AG20443 (cell line): ENCODE measurements at places on chromosomes 7 and 10.

DNA sequence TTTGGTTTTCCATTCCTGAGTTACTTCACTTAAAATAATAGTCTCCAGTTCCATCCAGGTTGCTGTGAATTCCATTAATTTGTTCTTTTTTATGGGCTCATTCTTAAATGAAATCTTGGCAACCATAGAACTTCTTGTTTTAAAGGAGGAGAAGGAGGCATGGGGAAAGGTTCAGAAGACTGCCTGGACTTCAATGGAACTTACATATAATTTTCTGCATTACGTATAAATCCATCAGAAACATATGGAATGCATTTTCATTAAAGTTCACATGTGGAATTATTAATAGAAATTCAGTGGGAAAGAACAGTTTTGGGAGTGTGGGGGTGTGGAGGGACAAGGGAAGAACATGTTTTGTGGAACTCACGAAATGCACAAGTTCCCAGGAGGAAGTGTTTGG lies 176.6 kb upstream of the PRKCQ start:
- no peak for DNase-seq

GRCh38 chr7:80218723-80219122 lies 84.1 kb downstream of the GNAI1 start:
- DNase-seq, result peak; percentile 32

DNA sequence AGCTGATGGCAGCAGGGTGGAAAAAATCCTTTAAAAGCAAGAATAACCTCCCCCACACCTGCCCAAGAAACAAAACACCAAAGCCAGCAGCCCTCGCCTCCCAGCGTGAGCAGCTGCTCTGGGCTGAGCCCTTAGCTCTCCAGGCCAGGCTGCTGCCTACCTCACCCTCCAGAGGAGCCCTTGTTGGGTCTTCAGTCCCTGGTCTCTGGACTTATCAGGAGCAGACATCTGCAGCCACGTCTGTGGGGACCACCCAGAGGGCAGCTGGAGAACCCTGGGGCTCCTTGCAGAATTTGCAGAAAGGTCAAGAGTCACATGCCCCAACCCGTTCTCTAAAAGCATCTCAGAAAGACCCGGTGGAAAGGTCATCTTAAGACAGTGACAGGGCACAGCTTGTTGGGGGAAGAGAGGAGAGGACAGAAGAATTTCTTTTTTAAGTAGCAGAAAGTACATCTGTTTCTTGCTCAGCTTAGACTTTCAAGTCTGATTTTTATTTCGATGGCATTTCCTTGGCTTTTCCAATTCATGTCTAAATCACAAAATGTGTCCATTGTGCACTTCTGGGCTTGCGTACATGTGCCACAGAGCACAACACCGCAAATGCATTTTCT lies 425.7 kb upstream of the NFE2L3 start:
- no peak for DNase-seq

- DNase-seq, result peak; percentile 45
Observed at GRCh38 chr10:117946525-117947070, 100.1 kb downstream of the RAB11FIP2 start.

DNA sequence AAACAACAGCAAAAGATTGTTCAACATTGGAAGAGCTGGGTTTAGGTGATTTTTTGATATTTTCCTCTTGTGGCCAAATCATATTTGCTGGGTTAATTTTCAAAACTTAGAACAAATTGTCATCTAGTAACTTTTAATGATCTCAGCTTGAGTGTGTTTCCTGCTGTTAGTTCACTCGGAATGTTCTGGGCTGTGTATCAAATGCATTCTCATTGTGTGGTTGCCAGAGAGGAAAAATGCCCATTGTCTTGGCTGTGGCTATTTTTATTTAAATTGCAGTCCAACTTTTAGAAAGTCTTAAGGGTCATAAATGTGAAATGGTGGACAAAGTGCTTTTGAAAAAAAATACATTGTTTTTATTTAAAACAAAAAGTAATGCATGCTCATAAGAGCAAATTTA lies 542.0 kb downstream of the TNS3 start:
- peak; percentile 57 for DNase-seq

DNA sequence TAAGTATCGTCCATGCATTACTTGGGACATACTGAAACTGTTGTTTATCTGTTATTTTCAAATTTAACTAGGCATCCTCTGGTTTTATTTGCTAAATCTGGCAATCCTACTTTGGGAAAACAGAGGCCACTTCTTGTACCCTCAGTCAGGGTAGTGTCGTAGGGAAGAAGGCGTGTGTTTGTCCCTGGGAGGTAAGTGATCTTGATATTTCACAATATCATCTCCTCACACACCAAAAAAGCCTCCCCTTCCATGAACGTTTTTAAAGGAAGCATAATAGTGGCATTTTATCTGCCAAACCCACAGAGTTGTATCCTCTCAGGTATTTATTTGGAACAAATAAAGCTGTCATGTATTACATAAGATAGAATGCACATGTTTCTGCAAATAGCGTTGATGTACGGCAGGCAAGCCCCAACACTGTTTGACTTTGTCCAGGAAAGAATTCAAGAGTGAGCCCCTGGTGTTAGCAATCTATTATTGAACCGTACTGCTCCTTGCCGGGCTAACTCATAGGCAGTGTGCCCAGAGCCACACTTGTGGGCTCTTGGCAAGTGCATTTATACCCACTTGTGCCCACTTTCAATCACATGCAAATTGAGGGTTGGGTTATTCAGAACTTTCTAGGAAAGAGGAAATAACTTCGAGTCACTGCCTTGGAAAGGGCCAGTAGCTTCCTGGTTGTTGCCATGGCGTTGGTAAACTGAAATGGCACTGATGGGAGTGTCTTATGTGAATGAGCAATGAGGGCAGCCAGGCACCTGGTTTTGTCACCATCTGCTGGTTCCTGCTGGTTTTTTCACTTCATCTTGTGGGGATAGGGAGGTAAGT lies 266.0 kb downstream of the USP6NL start:
- DNase-seq, result no peak
